HS-27A (cell line): ENCODE measurements at places on chromosomes 2 and 18.

DNA sequence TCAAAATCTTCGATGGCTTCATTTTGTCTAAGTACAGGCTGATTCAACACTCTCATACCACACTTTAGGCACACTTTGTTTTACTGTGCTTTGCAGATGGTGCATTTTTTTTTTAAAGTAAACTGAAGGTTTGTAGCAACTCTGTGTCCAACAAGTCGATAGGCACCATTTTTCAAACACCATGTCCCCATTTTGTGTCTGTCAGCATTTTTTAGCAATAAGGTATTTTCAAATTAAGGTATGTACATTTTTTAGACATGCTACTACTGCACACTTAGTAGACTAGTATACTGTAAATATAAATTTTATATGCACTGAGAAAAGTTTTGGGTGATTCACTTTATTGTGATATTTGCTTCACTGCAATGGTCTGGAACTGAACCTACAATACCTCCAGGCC is 44.4 kb downstream of the ORC4 start:
- no peak for DNase-seq

GRCh38 chr18:48991676-48992075 is 40.9 kb upstream of the SMAD7 start:
- DNase-seq, result no peak

GRCh38 chr18:78984941-78985784 is 5.5 kb downstream of the SALL3 start:
- no peak for DNase-seq

- no peak for DNase-seq
Measured at GRCh38 chr2:149860276-149860921, 272.8 kb upstream of the MMADHC start.

DNA sequence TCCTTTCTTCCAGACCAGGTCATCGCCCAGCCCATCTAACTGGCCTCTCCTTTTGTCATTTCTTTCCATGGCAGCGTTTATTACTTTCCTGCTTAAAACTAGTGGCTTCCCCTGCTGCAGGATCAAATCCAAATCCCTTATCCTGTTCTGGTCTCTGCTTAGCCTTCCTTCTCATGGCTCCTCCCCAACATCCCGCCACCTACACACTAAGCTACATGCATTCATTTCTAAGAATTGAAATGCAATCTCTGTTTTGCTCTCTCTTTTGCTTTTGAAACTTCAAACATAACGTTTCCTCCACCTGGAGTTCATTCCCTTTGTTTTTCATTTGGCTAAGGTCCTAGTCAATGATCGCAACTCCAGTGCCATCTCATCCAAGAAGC is 18.0 kb upstream of the DPP4 start:
- no peak for DNase-seq

DNA sequence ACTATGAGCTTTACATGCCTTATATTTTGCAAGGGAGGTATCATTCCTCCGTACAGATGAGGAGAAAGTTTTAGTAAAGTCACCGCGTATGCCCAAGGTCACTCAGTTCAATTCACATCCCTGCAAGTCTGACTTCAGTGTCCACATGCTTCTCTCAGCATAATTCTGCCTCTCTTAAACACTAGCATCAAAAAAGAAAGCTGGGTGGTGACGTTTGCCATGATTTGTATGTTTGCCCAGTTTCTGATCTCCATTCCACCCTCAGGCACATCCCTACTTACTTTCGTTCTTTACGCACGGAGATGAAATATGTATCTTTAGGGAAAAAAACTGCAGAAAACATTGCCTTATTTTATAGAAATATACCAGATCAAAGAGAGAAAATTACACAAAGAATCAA is 129.2 kb upstream of the PTPRM start:
- DNase-seq, result no peak

GRCh38 chr2:176162911-176163671 is 6.0 kb downstream of the HOXD3 start:
- no peak for DNase-seq

- no peak for DNase-seq
Measured at GRCh38 chr2:185274718-185275484, 463.7 kb upstream of the FSIP2 start.

DNA sequence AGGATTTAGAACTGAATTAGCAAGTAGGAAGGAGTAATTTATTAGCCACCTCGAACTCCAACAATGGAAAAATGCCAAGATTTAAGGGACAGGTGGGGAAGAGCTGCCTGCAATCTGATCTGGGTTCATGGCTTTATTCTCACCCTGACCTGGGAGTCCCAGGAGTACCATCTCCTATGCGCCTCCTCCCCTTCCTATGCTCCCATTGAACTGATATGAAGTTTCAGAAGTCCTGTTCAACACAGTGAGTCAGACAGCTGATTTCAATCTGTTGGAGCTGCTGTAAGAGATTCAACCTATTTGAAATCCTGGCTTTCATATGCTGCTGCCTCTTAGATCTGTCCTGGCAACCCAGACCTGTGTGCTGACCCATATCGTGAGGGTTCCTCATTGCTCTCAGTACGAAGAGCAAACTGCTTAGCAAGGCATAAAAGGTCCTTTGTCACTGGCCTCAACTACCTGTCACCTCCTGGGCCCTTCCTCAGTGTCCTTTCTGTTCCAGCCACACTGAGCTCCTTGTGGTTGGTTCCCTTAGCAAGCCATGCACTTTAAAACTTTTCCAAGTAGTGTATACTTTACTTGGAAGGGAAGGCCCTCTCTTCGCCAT is 15.9 kb upstream of the CD28 start:
- DNase-seq, result no peak

DNA sequence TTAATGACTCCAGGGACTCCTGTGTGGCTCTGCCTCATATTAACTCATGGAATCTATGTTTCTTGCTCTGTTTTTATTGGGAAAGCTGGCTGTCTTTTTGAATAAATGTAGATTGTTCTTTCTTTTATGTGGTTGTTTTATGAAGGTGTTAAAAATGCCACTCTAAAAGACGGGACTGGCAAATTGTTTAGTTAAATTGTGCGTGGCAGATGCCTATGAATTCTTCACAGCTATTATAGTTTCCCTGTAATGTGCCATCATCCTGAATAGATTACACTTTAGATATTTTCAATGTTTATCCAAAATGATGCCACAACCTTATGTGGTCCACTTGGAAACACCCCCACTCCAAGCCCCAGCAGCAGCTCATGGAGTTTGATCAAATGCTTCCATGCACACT is 149.7 kb downstream of the ST6GAL2 start:
- no peak for DNase-seq

- no peak for DNase-seq
Measured at GRCh38 chr18:45218436-45218835, 396.8 kb upstream of the SLC14A2 start.

- no peak for DNase-seq
Measured at GRCh38 chr2:205750797-205751196, 68.5 kb downstream of the NRP2 start.

DNA sequence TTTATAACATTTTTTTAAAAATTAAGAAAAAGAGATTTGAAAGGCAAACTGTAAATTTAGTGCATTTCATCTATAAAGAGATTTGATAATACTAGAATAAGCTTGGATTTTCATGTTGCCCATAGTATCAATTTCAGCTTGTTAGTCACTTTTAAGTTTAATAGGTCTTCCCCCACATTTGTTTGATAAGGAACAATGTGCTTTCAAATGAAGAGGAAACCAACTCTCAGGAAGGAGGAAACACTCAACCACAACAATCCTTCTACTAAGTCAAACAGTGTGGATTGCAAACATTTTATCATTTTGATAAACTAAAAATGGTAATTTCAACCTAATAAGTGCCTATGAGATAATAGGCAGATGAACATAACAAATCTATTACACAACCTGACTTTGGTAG is 397.1 kb upstream of the CDH20 start:
- DNase-seq, result no peak

GRCh38 chr2:106142683-106143082 is 51.4 kb downstream of the UXS1 start:
- DNase-seq, result no peak

GRCh38 chr2:233705911-233706506 is 6.7 kb upstream of the UGT1A5 start:
- DNase-seq, result no peak

- peak; percentile 64 for DNase-seq
Measured at GRCh38 chr2:56199492-56199891, 15.7 kb downstream of the CCDC85A start.

DNA sequence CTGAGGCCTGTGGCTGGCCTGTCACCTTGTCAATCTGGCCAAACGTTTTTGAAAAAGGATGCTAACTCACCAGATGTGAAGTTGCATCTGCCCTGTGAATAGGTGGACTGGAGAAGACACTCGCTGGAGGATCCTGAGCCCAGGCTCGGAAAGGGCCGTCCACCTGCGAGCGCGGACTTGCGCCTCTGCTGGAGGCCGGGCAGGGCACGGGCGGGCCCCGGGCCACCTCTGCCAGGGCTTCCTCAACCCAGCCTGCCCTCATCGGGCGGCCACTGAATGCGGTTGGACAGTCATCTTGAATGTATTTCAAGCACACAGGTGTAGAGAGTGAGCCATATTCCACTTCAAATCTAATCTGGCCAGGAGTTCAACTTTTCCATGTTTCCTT is 83.9 kb downstream of the FAM210A start:
- DNase-seq, result no peak

GRCh38 chr2:59462422-59463197 is 1090.8 kb downstream of the BCL11A start:
- DNase-seq, result no peak

- DNase-seq, result no peak
Measured at GRCh38 chr2:25112113-25112512, 56.3 kb downstream of the POMC start.

- DNase-seq, result no peak
Measured at GRCh38 chr2:222663479-222663878, 7.6 kb upstream of the FARSB start.

GRCh38 chr2:207683438-207683837 is 28.0 kb upstream of the CCNYL1 start:
- no peak for DNase-seq

DNA sequence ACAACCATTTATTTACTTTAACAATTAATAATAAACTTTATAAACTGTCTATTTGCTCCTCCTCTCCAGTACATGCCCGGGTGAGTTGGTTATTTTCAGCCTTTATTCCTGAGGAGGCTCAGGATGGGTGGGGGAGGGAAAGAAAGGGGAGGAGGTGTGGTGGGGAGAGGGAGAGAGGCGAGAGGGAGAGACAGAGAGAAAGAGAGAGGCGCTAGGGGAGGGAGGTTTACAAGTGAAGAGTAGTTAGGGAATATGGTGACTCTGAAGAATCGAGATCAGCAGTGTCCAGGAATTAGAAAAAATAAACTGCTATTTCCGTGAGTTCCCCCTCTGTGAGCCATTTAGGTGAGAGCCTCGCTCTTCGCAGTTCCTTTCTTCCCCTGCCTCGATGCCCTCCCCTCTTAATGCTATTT is 138.9 kb downstream of the MEIS1 start:
- no peak for DNase-seq

- DNase-seq, result no peak
Measured at GRCh38 chr2:23522726-23523372, 137.9 kb downstream of the KLHL29 start.

DNA sequence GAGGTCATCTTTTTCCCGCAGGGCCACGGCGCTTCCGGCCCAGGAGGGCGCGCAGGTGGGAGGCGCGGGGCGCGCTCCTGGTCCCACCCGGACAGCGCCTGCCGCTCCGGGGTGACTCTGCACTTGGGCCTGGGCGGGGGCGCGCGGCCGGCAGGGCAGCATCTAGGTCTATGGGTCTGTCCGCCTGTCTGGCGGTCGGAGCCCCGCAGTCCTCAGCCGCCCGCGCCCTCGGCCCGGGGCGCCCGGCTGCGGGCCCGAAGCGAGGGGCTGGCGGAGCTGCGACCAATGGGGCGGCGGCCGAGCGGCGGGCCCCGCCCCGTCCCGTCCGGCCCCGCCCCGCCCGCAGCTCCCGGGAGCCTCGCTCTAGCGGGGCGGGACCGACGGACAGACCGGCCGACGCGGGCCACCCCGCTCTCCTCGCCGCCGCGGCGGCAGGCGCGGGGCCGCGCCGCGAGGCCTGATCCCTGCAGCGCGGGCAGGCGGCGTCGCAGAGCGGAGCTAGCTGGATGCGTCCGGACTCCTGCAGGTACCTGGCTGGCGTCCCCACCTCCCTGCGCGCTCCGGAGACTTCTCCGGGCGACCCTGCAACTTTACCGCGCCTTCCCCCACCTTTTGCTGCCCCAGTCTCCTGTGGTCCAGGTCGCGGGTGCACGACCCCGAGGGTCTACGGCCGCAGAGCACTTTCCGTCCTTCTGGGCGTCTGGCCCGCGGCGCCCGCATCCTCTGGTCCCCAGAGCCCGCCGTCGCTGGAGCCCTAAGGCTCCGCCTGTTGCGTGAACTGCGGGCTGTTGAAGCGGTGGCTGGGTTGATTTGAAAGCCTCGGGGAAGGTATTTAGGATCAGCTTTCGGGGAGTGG is at the start of gene KCNS3:
KCNS3 (plus strand) TSS at position 387 of the 856 bp plus-strand sequence. CDS start 52,342 bp downstream, outside the sequence.
- DNase-seq, result no peak

DNA sequence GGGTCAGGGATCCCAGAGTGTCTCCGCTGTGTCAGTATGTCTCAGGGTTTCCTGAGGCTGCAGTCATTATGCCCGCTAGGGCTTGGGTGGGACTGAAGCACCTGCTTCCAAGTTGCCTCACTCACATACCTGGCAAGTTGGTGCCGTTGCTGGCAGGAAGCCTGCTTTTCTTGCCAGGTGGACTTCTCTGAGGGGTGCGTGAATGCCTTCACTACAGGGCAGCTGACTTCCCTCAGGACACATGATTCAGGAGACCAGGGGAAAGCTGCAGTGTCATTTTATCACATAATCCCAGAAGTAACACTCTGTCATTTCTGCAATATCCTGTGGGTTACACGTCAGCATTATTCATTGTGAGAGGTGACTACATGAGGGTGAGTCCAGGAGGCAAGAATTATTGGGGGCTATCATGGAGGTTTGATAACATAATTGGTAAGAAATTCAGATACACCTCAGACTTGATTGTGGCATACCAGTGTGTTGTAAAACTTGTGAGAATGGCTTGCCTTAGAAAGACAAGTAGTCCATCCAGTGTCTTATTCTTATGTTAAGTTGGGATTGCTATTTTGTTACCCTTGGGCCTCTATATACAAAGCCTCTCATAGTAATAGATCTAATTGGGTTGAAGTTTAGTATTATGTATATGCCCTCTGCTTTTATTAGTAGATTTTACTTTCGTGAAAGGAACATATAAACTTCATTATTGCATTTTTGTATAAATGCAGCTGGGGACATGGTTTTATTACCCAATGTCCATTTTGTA is 44.1 kb downstream of the NEDD4L start:
- no peak for DNase-seq

- no peak for DNase-seq
Measured at GRCh38 chr2:230875347-230876315, 10.9 kb downstream of the ITM2C start.

- DNase-seq, result no peak
Measured at GRCh38 chr2:231722721-231723307, 14.5 kb downstream of the PTMA start.

DNA sequence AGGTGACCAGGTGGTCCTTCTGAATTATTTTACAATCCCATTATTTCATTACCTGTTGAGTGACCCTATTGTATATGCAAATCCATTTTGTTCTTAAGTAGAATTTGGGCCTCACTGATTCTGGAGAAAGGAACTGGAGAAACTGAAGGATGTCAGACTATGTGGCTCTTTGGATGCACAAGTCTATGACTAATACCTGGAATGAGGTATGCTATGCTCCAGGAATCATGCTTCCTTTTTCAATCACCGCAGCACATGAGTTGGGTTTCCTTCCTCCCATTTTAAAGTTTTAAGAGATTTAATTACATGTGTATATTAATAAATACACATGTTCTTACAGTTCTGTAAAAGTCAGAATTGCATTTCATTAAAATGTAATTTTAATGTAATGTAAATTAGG is 253.9 kb upstream of the VWC2L start:
- DNase-seq, result no peak

GRCh38 chr2:217223222-217223930 is 363.5 kb upstream of the TNP1 start:
- DNase-seq, result peak; percentile 62

- DNase-seq, result peak; percentile 76
Measured at GRCh38 chr2:169095621-169096105, 26.3 kb downstream of the DHRS9 start.
